ENCODE measurements at places on chromosomes 5 and 9.

- no peak for DNase-seq
These were observed 439.3 kb upstream of the DAB2 start for GRCh38 chr5:39863926-39864552.

DNA sequence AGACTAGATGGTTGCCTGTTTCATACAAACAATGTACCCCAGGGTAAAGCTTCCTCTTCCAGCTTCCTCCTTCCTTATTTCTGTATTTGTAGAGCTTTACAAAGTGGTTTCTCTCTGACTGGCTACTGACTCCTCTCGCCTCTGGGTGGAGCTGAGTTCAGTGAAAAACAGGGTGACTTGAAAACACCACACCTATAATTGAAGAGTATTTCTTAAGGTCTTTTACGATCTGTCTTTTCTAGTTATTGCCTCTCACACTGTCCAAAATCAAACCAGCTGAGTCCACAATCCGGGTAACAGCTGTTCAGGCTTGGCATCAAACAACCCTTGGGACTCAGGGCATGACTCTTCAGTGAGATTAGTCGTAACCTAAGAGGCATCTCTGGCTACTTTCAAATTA, 200.4 kb downstream of the ARRDC3 start:
- DNase-seq, result no peak

DNA sequence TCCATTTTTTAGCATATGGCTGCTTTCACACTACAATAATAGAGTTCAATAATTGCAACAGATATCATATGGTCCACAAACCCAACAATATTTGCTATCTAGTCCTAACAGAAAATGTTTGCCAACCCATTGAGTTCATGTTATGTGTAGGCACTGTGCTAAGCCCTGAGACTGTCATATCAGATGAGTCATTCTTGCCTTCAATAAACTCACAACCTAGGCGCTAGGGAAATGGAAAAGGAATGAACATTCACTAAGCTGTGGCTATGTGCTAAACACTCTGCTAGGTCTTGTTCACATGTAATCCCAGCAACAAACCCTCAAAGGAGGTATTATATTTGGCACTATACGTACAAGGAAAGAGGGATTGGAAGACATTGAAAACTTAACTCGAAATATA, 8.4 kb upstream of the TIMD4 start:
- no peak for DNase-seq

DNA sequence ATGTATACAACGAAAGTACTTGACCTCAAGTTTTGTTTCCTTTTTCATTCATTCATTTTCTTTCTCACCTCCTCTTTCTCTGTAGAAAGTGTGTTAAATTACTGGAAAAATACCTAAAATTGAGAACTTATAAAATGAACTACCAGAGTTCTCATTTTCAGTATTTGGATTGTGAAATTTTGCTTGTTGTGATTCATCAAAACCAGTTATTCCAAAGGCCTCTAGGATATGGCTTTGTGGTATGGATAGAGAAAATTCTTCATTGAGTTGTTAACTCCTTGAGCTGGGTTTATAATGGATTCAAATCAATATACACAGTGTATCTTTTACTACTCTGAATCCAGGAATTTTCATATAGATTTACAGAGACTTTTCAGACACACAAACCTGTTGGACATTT, 287.6 kb downstream of the KDM4C start:
- DNase-seq, result no peak

DNA sequence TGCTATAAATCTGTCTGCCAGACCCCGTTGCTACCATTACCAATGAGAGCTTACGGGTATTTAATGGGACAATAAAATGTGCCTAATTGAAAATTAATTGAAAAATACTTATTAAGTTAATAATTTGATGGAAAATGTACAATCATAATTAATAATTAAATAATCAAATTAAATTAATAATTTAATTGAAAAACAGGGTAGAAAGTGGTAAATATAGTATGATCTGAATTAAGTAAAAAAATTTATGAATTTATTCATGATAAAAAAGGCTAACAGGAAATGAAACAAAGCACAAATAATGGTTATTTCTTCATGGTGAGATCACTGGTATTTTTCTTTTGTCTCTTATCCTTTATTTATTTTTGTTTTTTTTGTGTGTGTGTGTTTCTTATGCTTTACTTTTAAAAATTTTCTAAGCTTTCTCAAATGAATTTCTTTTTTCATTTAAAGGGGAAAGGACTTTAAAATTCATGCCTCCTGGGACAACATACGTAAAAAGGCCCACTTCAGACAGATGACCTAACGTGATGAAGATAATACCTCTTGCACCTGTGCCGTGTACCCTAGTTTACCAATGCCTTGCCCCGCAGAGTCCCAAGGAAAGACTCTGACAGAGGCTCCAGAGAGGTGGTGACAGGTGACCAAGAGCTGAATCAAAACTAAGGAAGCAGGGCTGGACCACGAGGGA, 24.0 kb upstream of the RXRA start:
- no peak for DNase-seq

DNA sequence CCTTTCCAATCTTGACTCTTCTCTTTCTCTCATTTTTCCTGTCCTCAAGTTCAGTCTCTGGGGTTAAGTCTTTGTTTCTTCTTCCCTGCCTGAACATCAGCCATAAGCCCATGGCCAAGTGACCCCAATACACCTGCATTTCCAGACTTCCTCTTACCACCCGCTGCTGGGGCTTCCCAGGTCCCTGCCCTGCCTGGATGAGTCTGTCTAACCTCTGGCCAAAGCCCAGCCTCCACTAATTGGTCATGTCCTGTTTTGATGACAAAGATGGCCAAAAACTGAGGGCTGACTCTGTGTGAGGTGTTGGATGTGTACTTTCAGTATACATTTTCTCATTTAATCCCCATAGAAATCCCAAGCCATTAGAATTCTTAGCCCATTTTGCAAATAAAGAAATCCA, 47.3 kb downstream of the SH3TC2 start:
- DNase-seq, result no peak
